Activated naive CD4-positive, alpha-beta T cell treated with Interleukin-2 at 50 U/mL for 16 hours (primary cell): ENCODE measurements at places on chromosomes 4 and X.

DNA sequence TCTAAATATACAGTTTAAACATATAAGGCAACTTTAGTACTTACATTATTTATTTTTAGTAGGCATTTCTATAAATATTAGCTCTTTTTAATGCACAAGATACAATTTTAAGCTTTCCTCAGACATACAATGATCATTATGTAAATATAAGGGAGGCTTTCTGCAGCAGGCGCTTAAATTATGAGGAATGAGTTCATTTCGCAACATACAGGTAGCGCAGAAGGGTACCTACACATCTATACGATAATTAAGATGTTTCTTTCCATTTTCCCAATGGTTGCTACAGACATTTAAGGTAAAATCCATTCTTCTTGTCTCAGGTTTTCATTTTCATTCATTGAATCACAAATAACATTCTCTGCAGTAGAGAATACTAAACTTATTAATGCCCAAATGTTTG is 1.2 kb downstream of the AASDH start:
- no peak for DNase-seq

- DNase-seq, result no peak
Measured at GRCh38 chrX:55867181-55867651, 149.7 kb downstream of the RRAGB start.

GRCh38 chr4:11529625-11530201 is 101.0 kb upstream of the HS3ST1 start:
- DNase-seq, result no peak

DNA sequence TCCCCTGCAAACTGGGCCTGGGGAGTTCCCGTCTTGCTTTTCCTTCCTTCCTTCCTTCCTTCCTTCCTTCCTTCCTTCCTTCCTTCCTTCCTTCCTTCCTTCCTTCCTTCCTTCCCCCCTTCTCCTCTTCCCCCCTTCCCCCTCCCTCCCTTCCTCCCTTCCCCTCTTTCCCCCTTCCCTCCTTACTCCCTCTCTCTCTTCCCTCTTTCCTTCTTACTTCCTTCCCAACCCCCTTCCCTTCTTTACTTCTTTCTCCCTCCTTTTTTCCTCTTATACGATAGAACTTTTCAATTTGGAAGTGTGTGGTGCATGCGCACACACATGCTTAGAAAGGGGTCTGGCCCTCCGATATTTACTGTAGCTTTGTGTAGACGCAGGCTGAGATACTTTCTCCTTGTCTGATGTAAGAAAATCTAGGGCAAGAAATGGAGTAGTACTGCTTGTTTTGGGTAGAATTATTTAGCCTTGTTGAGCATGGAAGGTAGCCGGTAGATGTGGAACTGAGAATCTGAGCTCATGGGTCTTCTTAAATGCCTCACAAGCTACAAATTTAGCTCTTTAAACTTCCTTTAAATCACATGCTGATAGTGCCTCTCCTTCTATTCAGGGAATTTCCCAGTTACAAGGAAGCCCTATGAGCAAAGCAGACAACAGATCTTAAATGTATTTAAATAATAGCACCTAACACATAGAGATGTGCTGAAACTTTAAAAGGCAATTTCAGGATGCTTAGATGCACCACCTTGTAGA is 189.6 kb downstream of the GPAT3 start:
- DNase-seq, result no peak

DNA sequence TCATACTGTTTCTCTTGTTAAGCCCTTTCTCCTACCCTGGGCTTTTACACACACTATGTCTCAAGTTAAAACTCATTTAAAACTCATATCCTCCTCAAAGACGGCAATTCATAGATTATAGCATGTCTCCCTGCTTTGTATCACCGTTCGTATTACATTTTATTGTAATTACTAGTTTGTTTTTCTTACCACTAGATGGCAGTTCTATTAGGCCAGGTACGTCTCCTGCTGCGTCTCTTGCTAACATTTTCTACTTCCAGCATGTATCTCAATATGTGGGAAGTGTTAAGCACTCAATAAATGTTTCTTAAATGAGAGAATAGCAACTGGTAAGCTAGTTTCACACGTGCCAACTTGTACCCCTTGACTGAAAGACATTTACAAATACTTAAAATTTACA is 450.3 kb upstream of the PCDH7 start:
- no peak for DNase-seq

DNA sequence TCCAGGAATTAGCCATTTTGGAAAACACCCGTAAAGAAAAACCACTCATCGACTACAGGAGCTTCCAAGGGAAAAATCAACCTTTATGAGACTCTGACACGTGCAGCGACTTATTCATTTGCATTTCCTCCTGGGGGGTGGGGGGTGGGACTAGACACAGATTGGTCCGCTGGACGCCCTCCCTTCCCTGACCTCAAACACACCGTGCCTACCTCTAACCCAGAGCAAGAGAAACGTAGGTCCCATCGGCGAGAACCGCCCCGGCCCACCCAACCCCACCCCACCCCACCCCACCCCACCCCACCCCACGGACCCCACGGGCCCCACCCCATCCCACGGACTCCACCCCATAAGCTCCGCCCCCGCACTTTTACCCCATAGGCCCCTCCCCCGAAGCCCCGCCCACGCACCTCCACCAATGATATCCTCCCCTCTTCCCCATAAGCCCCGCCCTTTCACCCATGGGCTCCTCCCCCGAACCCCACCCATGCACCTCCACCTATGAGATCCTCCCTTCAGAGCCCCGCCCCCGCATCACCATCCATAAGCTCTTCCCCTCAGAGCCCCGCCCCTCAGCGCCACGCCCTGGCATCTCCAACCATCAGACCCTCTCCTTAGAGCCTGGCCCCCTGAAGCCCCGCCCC is 1.1 kb downstream of the GTPBP6 start:
- DNase-seq, result no peak

- no peak for DNase-seq
Measured at GRCh38 chrX:154987940-154988339, 34.6 kb downstream of the F8 start.

- DNase-seq, result no peak
Measured at GRCh38 chr4:35725131-35725530, 519.2 kb downstream of the ARAP2 start.

DNA sequence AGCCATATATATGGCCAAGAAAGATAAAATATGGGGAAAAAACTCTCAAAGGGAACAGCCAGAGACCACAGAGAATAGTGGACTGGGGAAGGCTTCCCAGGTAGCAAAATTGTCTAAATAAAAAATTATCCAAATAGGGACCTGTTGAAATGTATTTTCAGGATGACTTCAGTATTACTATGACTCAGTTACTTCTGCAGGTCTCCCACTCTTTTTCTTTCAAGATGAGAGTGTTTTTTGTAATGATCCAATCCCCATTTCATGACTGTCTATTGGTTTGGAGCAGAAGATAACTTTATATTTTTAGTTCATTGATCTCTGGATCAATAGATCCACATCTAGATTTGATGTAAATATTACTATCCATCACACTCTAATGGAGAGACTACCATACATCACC is 372.1 kb upstream of the EMCN start:
- DNase-seq, result no peak

DNA sequence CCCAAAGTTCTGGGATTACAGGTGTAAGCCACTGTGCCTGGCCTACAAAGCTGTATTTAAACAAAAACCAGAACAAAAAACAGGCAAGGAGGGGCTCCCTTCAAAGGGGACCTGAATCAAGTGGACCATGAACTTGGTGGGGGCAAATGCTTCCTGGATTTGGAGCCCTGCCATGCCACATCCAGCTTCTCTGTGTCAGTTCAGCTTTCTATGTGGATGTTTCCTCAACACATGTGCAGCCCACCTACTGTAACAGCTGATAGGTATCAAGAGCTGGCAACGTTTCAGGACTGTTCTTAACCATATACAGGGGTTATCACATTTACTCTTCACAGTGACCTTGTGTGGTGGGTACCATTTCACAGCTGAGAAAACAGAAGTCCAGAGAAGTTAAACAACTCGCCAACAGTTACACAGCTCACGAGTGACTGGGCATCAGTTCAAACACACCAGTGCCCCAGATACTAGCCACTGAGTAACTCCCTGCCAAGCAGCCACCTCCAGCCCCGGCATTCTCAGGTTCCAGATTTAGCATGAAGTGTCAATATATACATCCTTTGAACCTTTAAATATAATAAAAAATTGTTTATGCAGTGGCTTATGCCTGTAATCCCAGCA is 7.5 kb downstream of the GPR143 start:
- DNase-seq, result no peak

DNA sequence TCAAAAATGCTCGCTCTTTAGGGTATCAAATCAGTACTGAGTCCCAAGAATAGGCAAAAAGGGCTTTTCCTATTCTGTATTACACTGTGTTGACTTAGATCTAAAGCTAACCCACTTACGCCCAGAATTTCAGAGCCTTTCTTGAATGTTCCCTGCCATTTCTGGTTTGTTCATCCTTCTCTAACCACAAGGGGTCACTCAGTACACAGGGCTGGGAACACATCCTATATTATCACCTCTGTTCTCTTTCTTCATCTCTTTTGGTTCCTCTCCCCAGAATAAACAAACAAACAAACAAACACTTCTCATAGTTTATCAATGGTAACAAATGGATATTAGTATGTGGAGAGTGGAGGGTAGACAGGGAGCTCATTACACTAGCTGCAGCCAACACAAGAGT is 25.5 kb upstream of the MORC4 start:
- no peak for DNase-seq

- DNase-seq, result no peak
Measured at GRCh38 chr4:48343035-48343434, 1.7 kb downstream of the SLAIN2 start.

GRCh38 chr4:159382856-159383561 is 280.1 kb downstream of the RAPGEF2 start:
- no peak for DNase-seq

DNA sequence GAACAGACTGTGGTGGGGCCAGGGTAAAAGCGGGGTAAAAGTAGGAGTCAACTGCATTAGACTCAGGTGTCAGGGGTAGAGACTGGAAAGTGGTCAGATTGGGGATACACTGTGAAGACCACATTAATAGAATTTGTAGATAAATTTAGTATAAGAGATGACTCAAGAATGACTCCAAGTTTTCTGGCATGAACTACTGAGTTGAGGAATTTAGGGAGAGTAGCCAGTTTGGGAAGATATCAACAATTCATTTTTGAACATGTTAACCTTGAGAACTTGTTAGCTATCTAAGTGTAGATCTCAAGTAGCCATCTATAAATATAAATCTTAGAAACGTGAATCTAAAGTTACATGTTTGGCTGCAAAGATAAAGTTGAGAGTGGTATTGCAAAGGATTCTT is 206.9 kb upstream of the HCCS start:
- DNase-seq, result no peak

DNA sequence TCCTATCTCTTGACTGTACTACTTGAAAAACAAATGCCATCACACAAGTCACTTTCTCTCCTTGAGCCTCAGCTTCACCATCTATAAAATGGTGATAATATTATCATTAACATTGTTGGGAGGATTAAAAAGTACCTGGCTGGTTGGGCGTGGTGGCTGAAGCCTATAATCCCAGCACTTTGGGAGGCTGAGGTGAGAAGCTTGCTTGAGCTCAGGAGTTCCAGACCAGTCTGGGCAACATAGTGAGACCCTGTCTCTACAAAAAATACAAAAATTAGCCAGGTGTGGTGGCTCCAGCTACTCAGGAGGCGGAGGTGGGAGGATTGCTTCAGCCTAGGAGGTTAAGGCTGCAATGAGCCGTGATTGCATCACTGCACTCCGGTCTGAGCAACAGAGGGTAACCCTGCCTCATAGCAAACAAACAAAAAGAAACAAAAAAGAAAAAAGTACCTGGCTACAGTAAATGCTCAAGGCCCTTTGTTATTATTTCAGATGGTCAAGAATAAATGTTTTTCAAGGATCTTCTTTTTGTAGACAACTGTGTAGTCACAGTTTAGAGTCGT is 120.3 kb downstream of the CHRNA9 start:
- no peak for DNase-seq

GRCh38 chrX:56728752-56729151 is 291 bp upstream of the NBDY start:
- DNase-seq, result peak; percentile 36

GRCh38 chr4:95524729-95525128 is 24.0 kb downstream of the UNC5C start:
- DNase-seq, result no peak

DNA sequence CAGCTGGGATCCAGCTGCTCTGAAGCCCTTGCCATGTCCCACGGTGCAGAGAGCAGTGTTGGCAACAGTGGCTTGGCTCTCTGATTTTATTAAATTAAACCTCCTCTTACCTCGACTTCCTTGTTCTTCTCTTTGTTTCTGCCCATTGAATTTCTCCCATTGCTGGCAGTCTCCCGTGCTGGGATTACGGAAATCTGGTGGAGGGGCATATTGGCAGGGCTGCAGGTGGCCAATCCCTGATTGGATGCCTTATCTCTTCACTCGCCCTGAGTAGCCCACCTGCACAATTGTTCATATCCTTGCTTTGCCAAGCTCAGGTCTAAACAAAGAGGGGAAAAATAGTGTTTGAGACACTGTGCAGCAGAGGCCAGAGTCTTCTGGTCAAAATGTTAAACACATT is 493.9 kb downstream of the TMA16 start:
- DNase-seq, result no peak

- DNase-seq, result peak; percentile 32
Measured at GRCh38 chr4:26061248-26061986, 147.4 kb downstream of the SMIM20 start.

DNA sequence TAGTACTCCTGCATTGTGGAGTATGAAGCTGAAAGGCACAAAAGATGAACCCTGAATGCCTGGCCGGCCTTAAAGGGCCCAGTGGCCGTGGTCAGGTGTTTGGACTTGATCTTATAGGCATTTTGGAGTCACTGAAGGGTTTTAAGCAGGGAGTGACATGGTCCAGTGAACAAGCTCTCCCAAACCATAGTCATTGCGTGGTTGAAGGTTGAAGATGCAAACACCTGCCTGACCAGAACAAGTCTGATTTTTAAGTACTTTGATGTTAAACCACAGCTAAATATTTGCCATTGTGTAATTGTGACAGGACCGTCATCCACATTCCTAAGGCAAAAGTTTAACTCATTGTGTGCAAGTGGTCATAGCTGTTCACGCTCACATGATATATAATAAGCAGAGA is 3.3 kb downstream of the STK32B start:
- DNase-seq, result no peak

GRCh38 chr4:120331486-120332370 is 265.1 kb upstream of the MAD2L1 start:
- no peak for DNase-seq

GRCh38 chrX:9137152-9137551 is 103.2 kb upstream of the FAM9B start:
- no peak for DNase-seq

GRCh38 chrX:40646489-40647306 is 663 bp downstream of the CXorf38 start:
- peak; percentile 33 for DNase-seq

- no peak for DNase-seq
Measured at GRCh38 chr4:36218121-36218520, 26.2 kb downstream of the ARAP2 start.
